ENCODE measurements at places on chromosomes 13 and 19. TPM values are rescaled to one million over a fixed set of nuclear protein-coding genes. Genes with fewer than 3 reads are reported as not detected.

DNA sequence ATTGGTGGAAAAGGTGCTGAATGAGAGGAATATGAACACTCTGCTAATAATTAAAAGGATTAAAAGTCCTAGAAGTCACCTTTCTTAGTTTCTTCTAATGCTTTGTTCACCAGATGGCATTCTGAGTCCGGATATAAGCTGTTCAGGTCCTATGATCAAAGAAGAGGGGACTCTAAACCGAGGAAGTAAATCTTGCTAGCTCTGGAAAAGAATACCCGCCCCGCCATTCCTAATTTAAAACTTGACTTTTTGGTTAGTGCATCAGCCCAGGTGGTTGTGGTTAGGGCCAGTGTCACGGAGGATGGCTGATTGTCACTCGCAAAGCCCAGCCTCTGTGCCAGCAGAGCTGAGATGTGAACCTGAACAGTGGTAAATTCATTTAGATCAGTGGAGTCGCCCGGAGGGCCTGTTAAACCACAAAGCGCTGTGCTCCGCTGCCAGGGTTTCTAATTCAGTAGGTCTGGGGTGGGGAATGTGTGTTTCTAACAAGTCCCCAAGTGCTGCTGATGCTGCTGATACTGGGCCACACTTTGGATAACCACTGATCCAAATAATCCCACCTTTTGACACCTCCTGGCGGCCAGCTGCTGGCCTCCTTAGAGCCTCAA is 425.4 kb downstream of the DCT start:
- no peaks in the 10 kb centered on the region for H3K36me3 ChIP-seq
- H3K27ac ChIP-seq = no peak overlapping the region
- DNase-seq = no peak
- no peak overlapping the region for H3K4me3 ChIP-seq
- peaks cover 2% of the 10 kb centered on the region for H3K4me1 ChIP-seq

The GGACT gene
- 2.0 TPM for total RNA-seq

DNA sequence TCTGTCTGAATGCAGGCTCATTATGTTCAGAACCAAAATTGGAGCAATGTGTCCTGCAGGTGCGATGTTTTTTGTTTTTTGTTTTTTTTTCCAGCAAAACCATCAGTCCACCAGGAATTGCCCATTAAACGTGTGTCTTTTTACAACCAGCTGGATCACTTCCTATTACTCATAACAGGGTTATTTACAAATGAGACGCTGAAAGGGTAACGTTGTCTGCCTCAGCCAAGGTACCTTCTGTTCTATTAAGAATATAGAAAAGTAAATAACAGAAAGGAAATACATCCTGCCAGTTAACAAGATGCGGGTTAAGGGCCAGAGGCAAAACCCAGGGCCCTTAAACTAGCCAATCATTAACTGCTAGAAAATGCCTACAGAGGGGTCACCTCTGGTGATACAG is 590.4 kb downstream of the TBC1D4 start:
- no peaks in the 10 kb centered on the region for H3K27me3 ChIP-seq
- no peak overlapping the region for H3K4me3 ChIP-seq
- DNase-seq = peak; percentile 29
- no peaks in the 10 kb centered on the region for H3K36me3 ChIP-seq

DNA sequence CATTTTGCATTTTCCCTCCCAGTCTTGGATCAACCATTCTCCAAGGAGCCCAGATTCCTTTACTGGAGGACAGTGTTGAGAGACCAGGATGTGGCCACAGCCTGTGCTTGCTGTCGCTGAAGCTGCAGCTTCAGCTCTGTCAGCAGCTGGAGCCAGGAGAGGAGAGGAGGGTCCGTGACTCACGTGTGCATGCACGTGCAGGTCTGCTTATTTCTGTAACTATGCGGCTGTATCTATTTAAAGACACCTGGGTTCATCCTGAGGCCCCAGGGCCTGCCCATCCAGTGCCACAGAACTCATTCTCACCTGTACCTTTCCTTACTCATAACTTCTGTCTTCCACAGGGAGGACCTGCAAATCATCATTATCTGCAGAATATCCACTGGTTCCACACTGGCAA is 8.2 kb upstream of the LAMP1 start:
- no peaks in the 10 kb centered on the region for H3K4me1 ChIP-seq
- H3K36me3 ChIP-seq = no peaks in the 10 kb centered on the region
- no peak overlapping the region for H3K4me3 ChIP-seq

GRCh38 chr19:8526345-8527091 is 12.6 kb upstream of the ZNF414 start:
- H3K4me3 ChIP-seq = peak overlapping the region; percentile 73
- H3K27me3 ChIP-seq = no peaks in the 10 kb centered on the region
- H3K36me3 ChIP-seq = no peaks in the 10 kb centered on the region
- DNase-seq = peak; percentile 88
- peaks cover 4% of the 10 kb centered on the region for H3K4me1 ChIP-seq
- peak overlapping the region; percentile 72 for H3K27ac ChIP-seq

Measured in IMR-90 (cell line).